ENCODE measurements at places on chromosomes 4 and X.

DNA sequence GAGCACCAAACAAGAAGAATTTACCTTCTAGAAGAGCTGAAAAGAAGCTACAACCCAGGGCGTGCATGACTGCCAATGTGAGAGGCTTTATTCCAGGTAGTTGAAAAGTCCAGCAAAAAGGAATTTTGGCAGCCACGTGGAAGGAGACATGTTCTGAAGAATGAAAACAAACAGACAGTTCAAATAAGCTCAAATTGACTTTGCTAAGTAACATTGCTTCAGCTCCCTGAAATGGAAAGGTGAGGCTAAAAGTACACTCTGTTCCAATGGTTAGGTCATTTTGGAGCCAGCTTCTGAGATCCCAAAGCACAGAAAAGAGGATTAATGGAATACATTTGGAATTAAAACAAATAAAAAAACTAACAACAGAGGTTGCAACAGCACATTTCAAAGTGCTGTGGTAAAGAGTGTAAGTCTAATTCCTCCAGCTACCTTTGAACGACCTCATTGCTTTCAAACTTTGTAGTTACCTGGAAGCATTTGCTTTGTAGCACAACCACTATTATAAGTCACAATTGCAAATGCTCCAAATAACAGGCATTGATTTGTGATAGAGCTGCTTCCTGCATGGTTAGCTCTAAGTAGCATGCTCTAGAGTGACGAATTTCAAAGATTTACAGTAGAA, 405.3 kb upstream of the EDA2R start:
- no peak for DNase-seq

- DNase-seq = no peak
These were observed 6.2 kb downstream of the JCHAIN start for GRCh38 chr4:70660106-70660505.

DNA sequence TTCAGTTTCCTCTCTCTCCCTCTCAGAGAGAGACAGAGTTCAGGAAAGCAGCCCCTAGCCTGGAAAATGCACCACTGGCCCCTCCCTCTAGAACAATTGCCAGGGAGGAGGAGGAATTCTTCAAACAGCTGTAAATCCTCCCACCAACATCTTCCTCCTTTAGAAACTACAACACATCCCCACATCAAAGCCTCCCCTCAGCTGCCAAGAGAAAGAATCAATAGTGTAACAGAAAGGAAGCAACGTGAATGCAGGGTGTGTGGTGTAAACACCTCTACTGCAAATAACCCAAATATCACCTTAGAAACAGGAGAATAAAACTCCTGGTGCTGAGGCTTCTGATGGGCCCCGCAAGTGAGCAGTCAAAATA, 249.9 kb upstream of the GATB start:
- DNase-seq = no peak

GRCh38 chrX:65476564-65476963, 58.0 kb downstream of the LAS1L start:
- DNase-seq = no peak

- no peak for DNase-seq
These were observed 107.9 kb downstream of the FBXW7 start for GRCh38 chr4:152427981-152428380.

DNA sequence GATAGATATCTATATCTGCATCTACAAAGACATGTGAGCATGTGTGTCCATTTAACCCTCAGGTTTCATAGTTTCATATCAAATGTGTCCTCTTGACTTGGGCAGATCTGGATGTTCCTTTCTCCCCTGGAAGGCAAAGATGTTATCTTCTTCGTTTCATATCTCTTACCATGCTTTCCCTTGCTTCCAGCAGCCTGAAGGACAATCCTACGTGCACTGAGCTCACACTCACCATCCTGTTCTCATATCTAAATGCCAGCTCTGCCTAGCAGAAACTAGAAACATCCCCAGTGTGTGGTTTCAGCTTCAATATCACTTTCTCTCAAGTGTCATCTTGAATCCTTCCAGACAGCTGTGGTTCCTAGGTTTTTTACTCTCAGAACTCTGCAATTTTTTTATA, 66.2 kb downstream of the ZAR1 start:
- DNase-seq = no peak

DNA sequence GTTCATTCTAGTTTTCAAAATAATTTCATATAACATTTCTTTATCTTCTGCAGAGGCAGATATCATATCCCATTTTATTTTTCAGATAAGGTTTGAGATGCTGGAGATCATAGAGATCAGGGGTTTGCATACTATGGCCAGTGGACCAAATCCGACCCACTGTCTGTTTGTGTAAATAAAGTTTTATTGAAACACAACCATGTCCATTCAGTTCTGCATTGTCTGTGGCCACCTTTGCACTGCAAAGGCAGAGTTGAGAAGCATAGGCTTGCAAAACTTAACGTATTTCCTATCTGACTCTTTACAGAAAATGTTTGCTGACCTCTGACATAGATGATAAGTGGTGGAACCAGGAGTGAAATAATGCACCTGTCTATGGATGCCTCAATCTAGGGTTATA, 63.9 kb upstream of the SOD3 start:
- no peak for DNase-seq

DNA sequence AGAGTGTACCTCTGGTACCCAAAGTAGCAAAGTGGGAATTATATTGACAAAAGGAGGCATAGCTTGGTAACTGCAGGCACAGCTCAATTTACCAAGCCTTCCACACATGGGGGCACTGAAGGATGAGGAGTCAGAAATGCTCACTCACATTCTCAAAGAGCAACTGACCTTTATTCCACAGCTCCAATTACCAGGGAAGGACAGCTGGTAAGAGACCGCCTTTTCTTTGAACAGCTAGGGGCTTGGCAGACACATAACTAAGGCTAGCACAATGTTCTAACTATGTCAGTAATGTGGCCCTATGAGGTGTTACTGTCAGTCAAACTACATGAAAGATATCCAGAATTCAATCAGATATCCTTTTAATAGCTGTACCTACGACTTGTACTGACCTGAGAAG, 20.5 kb upstream of the STS start:
- DNase-seq = no peak

DNA sequence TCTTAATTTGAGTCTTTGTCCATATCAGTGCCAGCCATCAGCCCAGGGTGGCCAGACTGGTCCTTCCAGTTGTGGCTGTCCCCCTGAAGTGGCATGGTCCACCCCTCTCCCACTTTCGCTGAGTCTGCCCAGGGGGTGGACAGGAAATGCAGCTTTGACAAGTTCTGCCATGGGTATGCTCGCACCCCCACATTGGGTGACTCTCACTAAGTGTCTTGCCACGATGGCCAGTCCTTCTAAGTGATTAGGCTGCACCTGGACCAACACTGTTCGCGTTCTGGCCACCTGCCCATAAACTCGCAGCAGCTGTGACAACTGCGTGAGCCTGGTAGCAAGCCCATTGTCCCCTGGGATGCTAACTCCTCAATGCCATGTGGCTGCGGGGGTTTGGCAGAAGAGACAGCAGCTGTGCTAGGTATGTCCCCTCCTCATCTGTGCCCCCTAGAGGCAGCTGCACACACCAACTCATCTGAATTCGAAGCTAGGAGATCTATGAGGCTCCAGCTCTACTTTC, 10.0 kb upstream of the LNX1 start:
- peak; percentile 34 for DNase-seq

DNA sequence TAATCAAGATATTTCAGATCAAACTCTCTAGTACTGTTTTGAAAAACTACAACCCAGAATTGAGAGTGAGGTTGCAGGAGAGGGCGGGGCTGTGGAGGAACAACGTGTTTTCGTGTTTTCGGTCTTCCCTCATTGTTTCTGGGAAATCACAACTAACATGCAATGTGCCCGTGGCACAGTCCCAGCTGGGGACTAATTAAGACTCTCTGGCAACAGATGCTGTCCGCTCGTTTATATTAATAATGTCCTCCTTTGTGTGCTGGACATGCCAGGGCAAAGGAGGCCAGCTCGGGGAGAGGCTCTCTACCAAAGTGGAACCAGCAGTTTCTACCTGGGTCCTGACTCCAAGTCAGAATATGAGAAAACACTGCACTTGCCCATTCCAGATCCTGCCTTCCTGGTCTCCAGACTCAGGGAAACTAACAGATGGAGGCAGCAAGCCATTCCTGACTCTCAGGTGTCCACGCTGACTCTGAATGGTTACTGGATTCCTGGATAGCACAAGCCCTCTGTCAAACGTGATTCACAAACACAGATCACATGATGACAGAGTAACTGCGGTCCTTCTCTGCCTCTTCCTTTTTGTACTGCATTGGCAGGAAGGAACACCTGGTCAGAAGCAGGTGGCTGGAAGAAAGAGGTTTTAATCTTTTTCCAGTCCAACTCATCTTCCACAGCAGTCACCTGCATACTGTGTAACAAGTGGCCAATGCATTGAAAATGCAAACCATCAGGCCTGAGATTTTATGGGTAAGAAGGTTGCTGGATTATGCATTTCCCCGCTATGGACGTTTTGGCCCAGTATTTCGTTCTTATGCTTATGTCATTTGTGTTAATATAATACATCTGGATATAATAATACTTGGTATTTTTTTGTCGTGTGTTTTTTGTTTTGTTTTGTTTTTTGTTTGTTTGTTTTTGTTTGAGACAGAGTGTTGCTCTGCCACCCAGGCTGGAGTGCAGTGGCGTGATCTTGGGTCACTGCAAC, 65.0 kb downstream of the COQ2 start:
- DNase-seq = no peak

GRCh38 chr4:142292231-142292630, 553.9 kb downstream of the INPP4B start:
- DNase-seq = no peak

DNA sequence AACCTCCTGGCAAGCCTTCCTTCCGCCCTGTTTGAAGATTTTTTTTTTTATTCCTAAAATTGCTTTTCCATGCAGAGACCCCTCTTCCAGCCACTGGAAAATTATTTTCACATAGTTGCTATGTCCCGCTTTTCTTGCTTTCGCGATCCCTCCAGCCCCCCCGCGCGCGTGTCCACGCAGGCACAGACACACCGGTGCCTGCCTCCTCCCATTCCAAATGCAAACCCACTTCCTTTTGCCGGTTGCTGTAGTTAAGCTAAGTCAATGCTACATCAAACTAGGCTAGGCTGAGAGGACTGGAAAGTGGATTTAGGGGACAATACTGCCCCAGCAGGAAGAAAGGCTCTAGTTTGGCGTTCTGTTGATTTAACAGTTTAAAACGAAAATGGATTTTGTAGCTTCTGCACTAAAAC, 111.0 kb downstream of the DHX15 start:
- DNase-seq = no peak

Data from stimulated activated naive B cell treated with anti-CD40 and anti-IgM and Interleukin-4, amounts not matched to agents 10 μg/mL and 1 μg/mL and 100 μg/mL, for 72 hours (primary cell).